ENCODE measurements at places on chromosomes 1 and 21. TPM values are rescaled to one million over a fixed set of nuclear protein-coding genes. Genes with fewer than 3 reads are reported as not detected.

The PKNOX1 gene
- 2.8 TPM for polyA plus RNA-seq

The RXFP4 gene
- polyA plus RNA-seq = not detected

- DNase-seq = no peak
Measured at GRCh38 chr1:27980216-27980845, 20.6 kb downstream of the XKR8 start.

DNA sequence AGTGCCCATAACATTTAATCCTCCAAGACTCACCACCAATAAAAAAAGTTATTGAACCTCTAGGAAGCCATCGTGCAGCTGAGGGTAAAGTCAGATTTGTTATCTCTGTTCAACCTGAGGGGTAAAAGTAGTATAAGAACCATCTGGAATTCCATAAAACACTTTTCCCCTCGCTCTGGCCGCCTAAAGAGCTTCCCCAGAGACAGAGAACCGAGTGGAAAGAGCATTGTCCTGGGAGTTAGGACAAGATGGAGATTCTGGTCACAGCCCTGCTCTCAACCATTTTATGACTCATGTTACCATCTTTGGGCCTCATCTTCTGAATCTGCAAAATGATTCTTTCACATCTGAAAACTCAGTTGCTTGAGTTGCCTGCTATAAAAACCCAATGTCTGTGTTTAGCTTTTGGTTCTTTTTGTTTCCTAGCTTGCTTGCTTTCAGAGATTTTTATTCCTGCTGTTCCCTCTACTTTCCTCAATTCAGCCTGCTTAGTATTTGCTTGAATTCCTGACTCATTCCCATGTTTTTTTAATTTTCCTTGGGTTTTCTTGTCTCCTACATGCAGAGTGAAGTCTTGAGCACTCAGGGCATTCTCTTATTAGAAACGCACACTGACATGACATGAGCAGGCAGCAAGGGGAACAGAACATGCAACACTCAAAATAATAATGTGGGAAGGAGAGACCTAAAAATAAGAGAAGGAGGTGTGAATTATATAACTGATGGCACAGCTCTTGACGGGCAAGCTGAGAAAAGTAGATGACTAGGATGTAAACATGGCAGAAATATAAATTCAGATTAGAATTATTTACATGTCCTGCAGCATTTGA is 1.7 kb downstream of the EPHX4 start:
- no peak for DNase-seq

DNA sequence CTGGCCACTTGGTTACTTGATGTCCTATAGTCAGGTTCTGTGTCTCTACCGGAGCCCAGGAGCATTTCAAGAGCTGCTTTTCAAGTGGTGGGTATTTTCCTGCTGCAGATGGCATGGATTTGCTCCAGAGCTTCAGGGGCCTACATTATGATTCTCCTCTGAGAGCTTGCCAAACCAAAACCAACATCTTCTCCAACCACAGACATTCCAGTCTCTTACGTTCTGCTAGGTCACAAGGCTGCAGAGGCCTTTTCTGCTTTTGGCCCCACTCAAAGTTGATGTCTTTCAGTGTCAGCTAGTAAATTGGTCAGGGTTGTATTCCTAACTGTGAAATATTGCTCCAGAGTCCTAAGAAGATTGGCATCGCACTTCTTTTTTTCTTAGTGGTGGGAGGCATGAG is 14.7 kb upstream of the AQP10 start:
- no peak for DNase-seq

DNA sequence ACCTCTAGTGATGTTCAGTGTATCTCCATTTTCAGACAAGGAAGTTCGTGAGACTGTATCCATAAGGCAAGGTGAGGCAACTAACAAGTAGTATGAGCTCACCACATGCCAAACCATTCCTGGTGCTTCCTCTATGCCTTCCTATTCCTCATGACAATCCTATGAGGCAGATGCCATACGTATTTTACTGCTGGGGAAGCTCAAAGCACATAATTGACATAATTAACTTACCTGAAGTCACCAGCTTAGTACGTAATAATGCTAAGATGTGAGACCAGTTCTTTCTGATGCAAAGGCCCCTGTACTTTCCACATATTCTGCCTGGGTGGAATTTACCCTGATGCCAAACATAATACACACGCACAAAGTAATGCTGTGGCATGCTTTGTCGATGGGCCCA is 83.6 kb upstream of the NFIA start:
- no peak for DNase-seq
